ENCODE measurements at places on chromosomes 12 and 14.

DNA sequence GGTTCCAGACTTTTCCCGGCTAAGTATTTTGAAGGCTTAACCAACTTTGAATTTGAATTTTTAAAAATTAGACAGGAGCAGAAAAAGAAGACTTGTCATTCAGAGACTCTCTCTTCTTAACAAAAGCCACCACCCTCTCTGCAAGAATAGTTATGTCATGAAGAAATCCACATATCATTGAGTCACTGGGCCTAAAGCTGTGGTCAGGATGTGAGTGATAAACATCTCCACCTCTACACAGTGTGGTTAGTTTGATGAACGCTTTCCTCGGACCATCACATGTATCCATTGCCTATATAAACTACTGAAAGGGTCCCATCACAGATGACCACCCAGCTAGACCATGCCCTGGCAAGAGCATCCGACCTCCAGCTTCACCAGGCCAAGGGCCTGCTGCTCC, 226.1 kb downstream of the KSR2 start:
- no peak for DNase-seq

DNA sequence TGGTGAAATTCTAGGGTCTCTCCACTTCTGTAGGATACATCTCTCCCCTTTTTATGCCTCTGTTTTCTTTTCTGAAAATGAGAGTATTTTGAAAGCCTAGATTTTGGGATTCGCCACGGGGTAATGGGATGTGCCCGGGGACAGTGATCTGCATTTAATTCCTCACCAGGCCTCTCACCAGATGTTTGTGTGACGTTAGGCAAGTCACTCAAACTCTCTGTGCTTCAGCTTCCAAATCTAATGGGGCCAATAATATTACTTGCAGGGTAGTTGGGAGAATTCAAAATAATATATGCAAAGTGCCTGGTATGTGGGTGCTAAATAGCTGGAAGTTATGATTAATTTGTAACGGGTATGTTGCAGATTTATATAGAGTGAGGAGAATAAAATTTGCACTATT, 78.8 kb downstream of the C12orf75 start:
- no peak for DNase-seq

- no peak for DNase-seq
These were observed 34.6 kb downstream of the ABHD12B start for GRCh38 chr14:50906326-50907065.

DNA sequence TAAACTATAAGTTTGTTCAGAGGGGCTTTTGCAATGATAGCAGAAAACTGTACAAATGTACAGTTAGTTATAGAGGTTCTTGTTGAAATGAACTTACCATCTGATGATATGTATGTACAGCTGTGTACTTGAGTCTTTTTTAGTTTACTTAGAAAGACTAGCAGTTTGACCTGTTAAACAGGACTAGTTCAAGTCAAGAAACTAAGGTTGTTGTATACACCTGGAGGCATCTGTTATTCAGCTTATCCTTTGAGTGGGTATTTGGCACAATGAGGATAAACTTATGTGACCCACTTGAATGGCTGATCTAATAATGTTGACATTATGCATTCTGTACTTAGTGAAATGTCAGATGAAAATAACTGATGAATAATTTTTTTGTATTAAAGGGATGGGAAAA, 13.4 kb downstream of the MTERF2 start:
- DNase-seq: no peak

- no peak for DNase-seq
These were observed 32.1 kb upstream of the PPM1H start for GRCh38 chr12:62966990-62967506.

GRCh38 chr12:58503731-58504130, 416.6 kb downstream of the LRIG3 start:
- no peak for DNase-seq

DNA sequence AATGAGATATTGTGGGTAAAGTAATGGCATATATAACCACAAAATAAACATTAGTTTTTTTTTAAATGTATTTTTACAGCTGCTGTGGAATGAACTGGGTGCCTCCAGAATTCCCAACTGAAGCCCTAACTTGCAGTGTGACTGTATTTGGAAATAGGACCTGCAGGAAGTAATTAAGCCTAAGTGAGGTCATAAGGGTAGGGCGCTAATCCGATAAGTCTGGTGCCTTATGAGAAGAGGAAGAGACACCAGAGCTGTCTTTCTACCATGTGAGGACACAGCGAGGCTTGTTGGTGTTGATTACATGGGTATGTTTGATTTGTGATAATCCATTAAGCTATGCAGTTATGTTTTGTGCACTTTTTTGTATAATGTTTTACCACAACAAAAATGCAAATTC, 136.8 kb downstream of the TPH2 start:
- no peak for DNase-seq

DNA sequence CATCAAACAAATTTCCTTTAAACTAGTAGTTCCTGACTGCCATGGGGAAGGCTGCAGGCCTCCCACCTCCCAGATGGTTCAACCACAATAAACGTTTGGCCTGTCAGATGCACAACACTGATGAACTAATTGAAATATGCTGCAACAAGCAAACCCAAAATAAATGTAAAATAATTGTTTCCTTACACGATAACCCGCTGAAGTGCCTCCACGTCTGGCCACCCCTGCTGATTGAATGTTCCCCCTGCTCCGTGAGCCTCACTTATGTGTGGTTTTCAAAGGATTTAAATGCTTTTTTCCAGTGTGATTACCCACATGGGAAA, 8.4 kb downstream of the PITPNM2 start:
- no peak for DNase-seq

GRCh38 chr14:42429401-42429800, 822.7 kb downstream of the LRFN5 start:
- no peak for DNase-seq

DNA sequence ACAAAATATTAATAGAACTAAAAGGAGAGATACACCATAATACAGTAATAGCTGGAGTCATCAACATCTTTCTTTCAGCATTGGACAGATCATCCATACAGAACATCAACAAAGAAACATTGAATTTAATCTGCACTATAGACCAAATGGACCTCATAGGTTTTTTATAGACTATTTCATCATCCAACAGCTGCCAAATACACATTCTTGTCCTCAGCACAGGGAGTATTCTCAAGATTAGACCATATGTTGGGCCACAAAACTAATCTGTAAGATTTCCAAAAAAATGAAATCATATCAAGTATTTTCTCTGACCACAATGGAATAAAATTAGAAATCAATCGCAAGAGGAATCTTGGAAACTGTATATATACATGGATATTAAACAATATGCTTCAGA, 86.9 kb downstream of the FSCB start:
- no peak for DNase-seq

Measured in CD4-positive, alpha-beta T cell treated with Interleukin-6 for 4 hours (primary cell).